ENCODE measurements at places on chromosomes 1 and 21.

DNA sequence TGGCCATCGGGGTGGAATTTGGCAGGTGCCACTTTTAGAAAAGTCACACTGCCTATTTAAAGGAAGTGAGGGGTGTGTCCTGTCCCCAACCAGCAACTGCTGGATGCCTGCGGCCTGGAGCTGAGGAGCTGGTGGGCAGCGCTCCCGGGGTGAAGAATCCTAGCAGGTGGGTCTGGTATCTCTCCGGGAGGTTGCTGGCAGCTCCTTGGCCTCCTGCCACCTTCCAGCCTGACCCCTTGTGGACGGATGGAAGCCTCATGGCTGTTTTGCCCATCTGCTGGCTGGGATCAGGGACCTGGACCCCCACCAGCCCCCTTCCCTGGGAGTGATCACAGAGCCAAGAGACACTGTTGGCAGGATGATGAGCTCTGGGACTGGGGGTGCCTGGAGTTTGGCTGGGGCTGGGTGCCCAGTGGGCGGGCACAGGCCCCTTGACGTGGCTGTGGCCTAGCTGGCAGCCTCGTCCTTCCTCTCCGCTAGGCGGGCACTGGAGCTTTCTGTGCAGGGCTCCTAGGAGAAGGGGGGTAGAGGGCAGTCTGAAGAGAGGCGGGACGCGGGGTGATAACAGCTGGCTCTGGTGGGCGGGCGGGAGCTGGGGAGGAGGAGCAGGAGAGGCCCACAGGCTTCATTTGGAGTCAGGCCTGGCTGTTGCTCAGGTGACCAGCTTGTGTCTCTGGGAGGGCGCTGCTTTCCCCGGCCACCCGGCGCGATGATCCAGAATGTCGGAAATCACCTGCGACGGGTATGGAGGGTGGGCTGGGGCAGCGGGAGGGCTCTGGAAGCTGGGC is at the start of gene ACOT11:
Gene ACOT11 (plus strand): TSS at position 628 of the 788 bp plus-strand sequence. CDS start 82 bp downstream, at position 710.
- DNase-seq: no peak

- DNase-seq: no peak
Measured at GRCh38 chr1:108592030-108592759, 32.3 kb downstream of the EEIG2 start.

- DNase-seq: peak; percentile 47
Measured at GRCh38 chr1:59375321-59376220, 78.7 kb downstream of the FGGY start.

GRCh38 chr1:218991089-218991488 is 182.6 kb upstream of the LYPLAL1 start:
- no peak for DNase-seq

GRCh38 chr1:5983361-5984103 is 8.7 kb downstream of the NPHP4 start:
- DNase-seq: no peak

DNA sequence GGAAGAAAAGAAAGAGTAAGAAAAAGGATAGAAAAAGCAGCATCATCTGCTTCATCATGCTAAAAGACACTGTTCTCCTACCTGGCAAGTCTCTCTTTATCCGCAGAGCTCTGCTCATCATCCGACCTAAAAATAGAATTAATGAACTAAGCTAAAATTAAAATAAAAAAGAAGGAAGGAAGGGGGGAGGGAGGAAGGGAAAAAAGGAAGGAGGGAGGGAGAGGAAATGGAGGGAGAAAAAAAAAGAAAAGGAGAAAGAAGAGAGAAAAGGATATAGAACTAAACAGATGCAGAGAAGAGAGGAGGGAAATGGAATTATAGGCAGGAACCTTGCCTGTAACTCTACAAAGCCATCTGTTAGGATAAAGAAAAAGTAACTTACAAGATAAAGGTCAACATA is 34.1 kb downstream of the ARNT start:
- DNase-seq: no peak

- DNase-seq: no peak
Measured at GRCh38 chr1:204612326-204612725, 73.2 kb downstream of the LRRN2 start.

DNA sequence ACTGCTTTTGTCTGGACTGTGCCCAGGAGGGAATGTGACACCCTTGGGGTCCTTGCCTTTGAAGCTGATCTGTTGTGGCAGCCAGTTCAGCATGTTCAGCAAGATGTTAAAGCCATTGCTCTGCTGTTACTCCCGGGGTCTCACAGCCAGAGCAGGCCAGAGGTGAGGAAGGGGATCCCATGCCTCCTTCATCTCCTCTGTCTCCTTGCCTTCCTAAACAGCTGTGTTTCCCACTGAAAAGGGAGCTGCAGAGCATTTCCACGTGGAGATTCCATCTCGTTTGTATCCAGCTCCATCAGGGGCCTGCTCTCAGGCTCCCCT is 135.8 kb upstream of the COL6A1 start:
- no peak for DNase-seq

GRCh38 chr1:62781841-62782543 is 1.9 kb upstream of the ATG4C start:
- peak; percentile 57 for DNase-seq

GRCh38 chr1:89167590-89168230 is 8.1 kb downstream of the GBP7 start:
- peak; percentile 5 for DNase-seq

DNA sequence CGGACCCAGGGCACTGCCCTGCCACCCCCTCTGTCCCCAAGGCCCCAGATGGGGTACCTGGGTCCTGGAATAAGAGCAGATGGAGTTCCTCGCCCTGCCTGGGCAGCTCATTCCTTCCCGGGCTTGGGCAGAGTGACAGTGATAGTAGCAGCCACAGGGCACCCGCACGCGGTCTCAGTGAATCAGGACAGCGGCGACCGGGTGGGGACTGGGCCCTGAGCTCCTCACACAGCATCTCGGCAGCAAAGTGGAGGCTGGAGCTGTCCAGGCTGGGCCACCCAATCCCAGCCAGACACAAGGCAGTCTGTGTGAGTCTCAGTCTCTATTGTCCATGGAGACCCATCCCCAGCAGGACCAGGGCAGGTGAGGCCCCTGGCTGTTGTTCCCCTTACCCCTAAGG is 37.4 kb upstream of the CCDC27 start:
- no peak for DNase-seq

GRCh38 chr1:165052431-165052830 is 304.1 kb downstream of the LMX1A start:
- no peak for DNase-seq

GRCh38 chr1:197683895-197684553 is 91.3 kb downstream of the DENND1B start:
- DNase-seq: no peak

DNA sequence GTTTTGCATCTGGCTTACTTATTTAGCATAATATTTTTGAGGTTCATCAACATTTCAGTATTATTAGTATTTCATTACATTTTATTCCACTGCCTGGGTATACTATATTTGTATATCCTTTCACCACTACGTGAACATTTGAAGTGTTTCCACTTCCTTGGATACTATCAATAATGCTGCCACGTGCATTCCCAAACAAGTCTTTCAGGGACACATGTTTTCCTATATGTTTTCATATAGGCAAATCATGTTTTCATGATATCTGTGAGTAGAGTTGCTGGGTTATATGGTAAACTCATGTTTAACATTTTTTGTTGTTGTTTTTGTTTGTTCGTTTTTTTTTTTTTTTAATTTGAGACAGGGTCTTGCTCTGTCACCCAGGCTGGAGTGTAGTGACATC is 380.1 kb downstream of the OMA1 start:
- no peak for DNase-seq

- no peak for DNase-seq
Measured at GRCh38 chr1:19065526-19066247, 109.2 kb upstream of the IFFO2 start.

- DNase-seq: no peak
Measured at GRCh38 chr21:39882151-39882838, 15.1 kb downstream of the PCP4 start.

Data from foreskin melanocyte (primary cell).